ENCODE measurements at places on chromosomes 2 and 18.
A peak's percentile ranks its signal among the peaks of the same experiment; 100 is the strongest.

DNA sequence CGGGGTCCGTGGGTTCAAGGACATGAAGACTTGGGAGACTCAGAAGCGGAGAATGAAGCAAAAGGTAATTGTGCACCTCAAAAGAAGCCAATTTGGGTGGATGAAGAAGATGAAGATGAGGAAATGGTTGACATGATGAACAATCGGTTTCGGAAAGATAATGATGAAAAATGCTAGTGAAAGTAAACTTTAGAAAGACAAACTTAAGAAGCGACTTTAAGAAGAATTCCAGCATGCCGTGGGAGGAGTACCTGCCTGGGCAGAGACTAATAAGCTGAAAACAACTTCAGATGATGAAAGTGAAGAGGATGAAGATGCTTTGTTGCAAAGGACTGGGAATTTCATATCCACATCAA is 43.5 kb downstream of the PSTPIP2 start:
- no peak for DNase-seq

- peak; percentile 13 for DNase-seq
Measured at GRCh38 chr2:122519366-122519765, 763.9 kb downstream of the TSN start.

DNA sequence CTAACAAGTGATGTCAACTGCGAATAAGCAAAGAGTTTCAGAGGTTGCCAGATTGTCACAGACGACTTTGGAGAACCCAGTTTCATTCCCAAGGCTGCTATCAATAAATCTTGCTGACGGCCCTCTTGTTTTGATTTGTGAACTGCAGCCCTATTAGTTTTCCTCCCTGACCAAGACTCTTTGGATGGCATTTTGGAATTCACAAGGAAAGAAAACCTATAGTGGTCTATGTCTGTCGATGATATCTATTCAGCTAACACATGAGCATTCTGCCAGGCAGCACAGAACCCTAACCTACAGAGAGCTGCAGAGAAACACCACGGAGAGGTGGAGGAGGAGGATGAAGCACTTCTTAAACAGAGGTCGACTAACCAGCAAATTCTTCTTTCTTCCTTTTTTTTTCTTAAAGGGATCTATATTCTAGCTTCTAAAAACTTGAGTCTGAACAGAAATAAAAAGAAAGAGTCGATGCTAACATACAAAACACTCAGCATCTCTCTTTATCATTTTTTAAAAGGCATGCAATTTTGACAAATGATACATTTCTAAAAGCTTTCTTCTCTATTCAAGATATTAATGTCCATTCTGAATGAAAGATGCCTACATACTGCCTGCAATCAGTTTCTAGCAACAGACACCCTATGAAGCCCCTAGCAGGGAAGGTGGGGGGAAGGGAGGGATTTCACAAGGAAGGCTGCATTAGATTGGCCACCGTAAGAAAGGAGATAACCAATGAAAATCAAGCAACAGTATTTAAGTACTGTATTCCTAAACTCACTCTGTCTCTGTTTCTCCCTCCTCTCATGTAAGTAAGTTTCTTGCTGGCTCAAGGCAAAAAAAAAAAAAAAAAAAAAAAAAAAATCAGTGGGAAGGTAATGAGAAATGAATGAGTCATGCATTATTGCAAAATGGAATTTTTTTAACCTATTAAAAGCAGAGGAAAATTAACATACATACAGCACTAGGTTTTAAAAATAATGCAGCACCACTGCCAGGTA is 83.0 kb upstream of the CHRNA1 start:
- no peak for DNase-seq

- no peak for DNase-seq
Measured at GRCh38 chr2:54551123-54551756, 95.1 kb downstream of the SPTBN1 start.

- no peak for DNase-seq
Measured at GRCh38 chr2:222998459-222998858, 53.5 kb upstream of the KCNE4 start.

GRCh38 chr2:142308744-142309143 is 177.9 kb upstream of the LRP1B start:
- DNase-seq = no peak

GRCh38 chr18:13237073-13237472 is 18.5 kb downstream of the LDLRAD4 start:
- no peak for DNase-seq

DNA sequence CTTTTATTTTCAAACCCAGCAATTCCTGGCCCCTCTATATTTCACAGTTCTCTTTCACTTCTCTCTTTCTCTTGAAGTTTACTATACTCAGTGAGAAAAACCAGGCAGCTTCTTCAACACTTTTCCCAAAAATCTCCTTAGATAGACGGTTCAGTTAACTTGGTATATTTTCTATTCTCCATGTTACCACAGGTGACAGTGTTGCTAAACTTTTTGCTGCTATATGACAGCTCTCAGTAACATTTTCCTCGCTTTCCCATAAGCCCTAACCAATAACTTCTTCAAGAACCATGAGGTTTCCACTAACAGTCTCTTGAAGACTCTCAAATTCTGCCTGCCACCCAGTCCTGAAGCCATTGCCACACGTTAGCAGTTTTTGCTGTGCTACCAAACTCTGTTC is 45.8 kb downstream of the CYBRD1 start:
- no peak for DNase-seq

DNA sequence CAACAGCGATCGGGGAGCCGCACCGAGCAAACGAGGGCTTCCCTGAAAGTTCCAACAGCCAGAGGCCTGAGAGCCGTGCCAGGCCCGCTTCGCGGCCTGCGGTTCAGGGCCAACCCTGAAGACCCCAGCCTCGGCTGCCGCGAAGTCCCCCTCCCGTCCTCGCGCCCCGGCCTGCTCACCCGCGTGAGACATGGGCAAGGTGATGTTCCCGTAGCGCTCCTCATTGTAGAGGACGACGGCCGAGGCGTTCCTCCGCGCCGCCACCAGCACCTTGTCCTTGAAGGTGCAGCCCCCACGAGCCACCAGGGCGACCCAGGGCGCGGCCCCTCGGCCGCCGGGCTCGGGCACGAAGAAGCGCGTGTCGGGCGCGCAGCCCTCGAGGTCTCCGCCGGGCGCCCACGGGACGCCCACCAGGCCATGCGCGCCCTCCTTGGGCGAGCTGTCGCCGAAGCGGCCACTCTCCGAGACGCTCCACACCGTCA is 510 bp downstream of the RNF149 start:
- peak; percentile 24 for DNase-seq

DNA sequence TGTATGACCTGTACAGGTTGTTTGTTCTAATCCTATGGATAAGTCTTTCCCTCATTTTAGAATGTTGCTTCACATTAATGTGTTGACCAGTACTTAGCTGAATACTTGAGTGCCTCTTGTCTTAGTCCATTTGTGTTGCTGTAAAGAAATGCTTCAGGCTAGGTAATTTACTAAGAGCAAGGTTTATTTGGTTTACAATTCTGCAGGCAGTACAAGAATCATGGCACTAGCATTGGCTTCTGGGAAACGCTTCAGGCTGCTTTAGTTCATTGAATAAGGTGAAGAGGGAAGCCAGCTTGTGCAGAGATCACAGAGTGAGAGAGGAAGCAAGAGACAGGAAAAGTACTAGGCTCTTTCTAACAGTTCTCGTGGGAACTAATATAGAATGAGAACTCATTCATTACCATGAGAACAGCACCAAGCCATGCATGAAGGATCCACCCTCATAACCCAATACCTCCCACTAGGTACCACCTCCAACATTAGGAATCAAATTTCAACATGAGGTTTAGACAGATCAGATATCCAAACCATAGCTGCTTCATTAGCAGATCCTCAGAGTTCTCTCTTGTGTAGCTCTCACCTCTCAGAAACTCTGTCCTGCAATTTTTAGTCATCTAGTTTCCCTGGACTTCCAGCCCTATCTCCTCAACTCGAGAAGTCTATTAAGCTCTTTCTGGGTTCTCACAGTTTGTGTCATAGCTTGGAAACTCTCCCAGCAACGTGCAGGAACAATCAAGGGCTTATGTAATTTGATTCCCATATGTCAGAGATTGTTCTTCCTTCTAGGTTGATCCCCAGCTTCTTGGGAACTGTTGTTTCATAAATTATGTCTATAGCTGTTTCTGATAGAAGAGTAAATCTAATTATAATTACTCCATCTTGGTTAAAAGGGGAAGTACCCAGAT is 2082.3 kb upstream of the CELF4 start:
- DNase-seq = no peak

- no peak for DNase-seq
Measured at GRCh38 chr2:98708396-98709186, 22.3 kb downstream of the MGAT4A start.

DNA sequence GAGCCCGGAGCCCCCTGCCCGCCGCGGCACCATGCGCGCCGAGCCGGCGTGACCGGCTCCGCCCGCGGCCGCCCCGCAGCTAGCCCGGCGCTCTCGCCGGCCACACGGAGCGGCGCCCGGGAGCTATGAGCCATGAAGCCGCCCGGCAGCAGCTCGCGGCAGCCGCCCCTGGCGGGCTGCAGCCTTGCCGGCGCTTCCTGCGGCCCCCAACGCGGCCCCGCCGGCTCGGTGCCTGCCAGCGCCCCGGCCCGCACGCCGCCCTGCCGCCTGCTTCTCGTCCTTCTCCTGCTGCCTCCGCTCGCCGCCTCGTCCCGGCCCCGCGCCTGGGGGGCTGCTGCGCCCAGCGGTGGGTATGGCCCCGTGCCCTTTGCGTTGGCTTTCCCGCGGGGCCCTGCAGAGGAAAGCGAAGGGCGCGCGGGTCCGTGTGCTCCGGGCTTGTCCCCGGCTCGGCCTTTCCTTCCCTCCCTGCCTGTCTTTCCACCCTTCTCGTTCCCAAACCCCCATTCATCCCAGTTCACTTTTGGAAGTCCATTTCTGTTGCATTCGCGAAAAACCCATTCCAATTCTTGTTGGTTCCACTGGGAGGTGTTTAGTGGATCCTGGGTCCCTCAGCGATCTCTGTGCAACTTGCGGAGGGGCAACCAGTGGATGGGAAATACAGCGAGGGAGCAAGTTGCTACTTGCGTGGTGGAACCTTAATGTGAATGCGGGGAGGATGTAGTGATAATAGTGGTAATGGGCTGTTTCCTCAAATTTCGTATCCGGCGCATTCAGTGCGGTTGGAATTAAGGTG is 599 bp downstream of the ADAM23 start:
- DNase-seq = peak; percentile 8

DNA sequence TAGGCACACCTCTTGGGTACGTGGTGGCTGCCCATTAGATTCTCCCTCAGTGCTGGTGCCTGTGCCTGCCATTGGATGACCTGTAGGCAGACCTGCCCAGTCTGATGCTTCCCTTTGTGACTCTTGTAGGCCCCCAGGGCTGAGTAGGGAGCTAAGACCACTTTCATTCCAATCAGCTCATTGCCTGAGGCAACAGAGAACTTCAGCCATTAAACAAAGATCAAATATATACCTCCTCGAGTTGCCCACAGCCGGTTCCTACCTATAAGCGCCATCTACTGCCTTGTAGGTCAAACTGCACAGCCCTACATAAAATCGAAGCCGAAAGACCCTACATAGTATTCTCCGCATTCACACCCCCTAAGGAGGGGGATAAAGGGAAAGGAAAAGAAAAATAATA is 184.6 kb downstream of the ETAA1 start:
- DNase-seq = no peak

GRCh38 chr2:238174701-238175100 is 15.9 kb downstream of the ERFE start:
- no peak for DNase-seq

GRCh38 chr18:78776706-78777285 is 202.8 kb upstream of the SALL3 start:
- DNase-seq = no peak

GRCh38 chr2:165573534-165574461 is 104.3 kb downstream of the CSRNP3 start:
- DNase-seq = no peak

GRCh38 chr18:50665519-50665918 is 105.6 kb downstream of the MAPK4 start:
- no peak for DNase-seq

GRCh38 chr2:21655136-21655535 is 531.4 kb downstream of the TDRD15 start:
- DNase-seq = no peak

DNA sequence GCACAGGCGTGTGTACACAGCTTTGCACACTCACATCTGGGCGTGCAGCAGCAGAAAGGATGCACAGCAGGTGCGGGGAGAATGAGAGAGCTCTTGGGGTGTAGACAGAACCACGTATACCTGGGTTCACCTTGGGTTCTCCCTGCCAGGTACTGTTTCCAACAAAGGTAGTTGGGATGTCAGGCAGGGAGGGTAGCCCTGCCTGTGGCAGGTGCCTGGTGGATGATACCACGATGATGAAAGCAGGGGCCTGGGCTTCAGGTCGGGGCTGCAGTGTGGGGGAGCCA is 6.5 kb upstream of the ARID5A start:
- no peak for DNase-seq

DNA sequence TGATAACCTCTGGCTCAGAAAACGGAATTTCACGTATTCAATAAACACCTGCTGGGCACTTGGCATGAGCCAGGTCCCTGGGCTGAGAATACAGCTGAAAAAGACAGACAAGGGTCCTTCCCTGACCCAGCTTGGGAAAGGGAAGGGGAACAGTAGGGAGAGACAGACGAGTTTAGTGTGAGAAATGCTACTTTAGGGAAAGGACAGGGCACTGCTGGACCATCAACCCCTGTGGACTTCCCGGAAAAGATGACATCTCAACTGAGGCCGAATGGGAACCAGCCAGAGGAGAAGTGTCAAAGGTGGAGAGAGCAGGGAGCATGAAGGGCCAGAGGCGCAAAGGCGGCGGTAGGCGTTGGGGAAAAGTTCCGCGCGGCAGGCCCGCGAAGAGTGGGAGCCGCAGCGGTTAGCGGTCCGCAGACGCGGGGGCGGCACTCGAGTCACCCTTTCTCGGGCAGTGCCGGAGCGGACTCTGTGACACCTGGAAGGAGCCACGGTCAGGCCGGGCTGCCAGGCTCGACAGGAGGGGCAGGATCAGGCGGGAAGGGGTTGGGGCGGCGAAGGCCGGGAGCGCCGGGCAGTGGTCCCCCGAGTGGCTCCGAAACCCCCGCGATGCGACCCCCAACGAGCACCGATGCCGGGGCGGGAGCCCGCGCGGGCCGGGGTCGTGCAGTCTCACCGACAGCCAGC is 519 bp downstream of the TEX261 start:
- peak; percentile 9 for DNase-seq

GRCh38 chr2:66364495-66365333 is 70.2 kb upstream of the MEIS1 start:
- DNase-seq = no peak
